Thoracic aorta (tissue), 2 donors: ENCODE measurements at places on chromosomes 7 and 10. TPM values are rescaled to one million over a fixed set of nuclear protein-coding genes. Genes with fewer than 3 reads are reported as not detected.

- H3K27ac ChIP-seq: no peak overlapping the region
- DNase-seq: no peak
- no peak overlapping the region for H3K4me3 ChIP-seq
- H3K4me1 ChIP-seq: no peaks in the 10 kb centered on the region
Observed at GRCh38 chr7:82823073-82823472, 339.6 kb downstream of the PCLO start.

The VOPP1 gene
- 88.9 TPM for total RNA-seq

DNA sequence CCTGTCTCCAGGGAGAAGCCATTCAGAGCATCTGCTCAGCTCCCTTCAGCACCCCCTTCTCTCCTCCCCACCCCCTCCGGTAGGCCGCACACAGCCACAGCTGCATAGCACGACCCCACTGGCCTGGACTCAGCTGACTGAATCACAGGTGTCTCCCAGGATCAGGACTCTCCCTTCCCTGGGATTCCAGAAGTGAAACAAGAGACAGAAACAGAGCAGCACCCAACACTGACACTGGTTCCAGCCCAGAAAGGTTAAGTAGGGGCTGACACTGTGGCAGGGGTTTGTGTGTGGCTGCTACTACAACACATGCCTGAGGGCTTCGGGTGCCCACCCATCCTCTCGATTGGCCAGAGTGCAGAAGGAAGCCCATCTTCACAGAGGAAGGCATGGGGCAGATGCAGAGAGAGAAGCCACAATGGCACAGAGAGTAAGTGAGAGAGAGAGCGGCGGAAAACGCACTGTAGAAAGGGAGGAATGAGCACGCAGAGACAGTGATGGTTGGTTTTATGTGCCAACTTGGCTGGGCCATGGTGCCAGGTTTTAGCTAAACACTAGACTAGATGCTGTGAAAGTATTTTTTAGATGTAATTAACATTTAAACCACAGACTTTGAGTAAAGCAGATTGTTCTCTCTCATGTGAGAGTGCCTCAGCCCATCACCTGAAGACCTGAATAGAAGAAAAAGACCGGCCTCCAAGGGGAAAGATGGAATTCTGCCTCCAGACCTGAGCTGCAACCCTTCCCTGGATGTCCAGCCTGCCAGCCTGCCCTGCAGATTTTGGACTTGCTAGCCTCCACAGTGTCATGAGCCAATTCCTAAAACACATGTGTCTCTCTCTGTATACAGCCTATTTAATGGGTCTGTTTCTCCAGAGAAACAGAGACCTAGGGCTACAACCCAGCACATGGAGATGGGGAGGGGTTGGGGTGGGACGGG is 107.5 kb downstream of the GRB10 start:
- no peak overlapping the region for H3K27ac ChIP-seq
- H3K36me3 ChIP-seq: no peaks in the 10 kb centered on the region
- no peak overlapping the region for H3K4me3 ChIP-seq
- H3K4me1 ChIP-seq: peaks cover 34% of the 10 kb centered on the region

- H3K36me3 ChIP-seq: no peaks in the 10 kb centered on the region
- no peak overlapping the region for H3K27ac ChIP-seq
- DNase-seq: no peak
- H3K27me3 ChIP-seq: no peaks in the 10 kb centered on the region
- no peak overlapping the region for H3K4me3 ChIP-seq
- H3K4me1 ChIP-seq: no peaks in the 10 kb centered on the region
Observed at GRCh38 chr10:86083664-86084175, 282.9 kb downstream of the GRID1 start.

GRCh38 chr7:66296001-66296521 is 90.9 kb downstream of the TPST1 start:
- H3K27ac ChIP-seq: no peak overlapping the region
- no peaks in the 10 kb centered on the region for H3K36me3 ChIP-seq
- no peaks in the 10 kb centered on the region for H3K4me1 ChIP-seq

The DEPP1 gene
- total RNA-seq: 661 TPM

The PRPS1L1 gene
- not detected for total RNA-seq

The BRAT1 gene
- 28.8 TPM for total RNA-seq

DNA sequence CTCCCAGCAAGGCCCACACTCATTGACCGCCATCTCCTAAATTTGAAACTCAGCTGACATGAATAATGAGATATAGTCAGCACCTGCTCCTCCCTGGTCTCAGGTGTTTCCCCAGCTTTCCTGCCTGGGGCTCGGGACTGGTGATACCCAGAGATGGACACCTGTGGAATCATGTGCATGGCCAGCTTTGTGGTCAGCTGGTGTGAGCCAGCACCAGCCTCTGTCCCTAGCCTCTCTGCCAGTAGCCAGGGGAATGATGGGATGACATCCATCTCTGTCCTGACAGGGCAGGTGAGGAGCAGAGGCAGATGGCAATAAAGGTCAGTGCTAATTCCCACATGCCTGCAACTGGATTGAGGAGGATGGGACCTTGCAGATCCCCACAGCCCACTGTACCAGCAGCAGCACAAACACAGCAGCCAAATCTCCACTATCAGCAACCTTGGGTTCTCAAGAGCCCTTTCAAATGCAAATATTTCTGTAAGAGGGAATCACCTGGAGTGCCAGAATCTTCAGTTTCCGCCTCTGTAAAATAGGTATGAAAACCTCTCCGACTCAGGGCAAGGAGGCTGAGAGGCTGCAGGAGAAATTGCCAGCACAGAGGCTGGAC is 329.2 kb upstream of the ZMIZ1 start:
- H3K4me3 ChIP-seq: no peak overlapping the region
- DNase-seq: no peak
- peaks cover 8% of the 10 kb centered on the region for H3K4me1 ChIP-seq
- no peaks in the 10 kb centered on the region for H3K27me3 ChIP-seq
- no peak overlapping the region for H3K27ac ChIP-seq
